SJCRH30 (cell line): ENCODE measurements at places on chromosomes 13 and 19.

DNA sequence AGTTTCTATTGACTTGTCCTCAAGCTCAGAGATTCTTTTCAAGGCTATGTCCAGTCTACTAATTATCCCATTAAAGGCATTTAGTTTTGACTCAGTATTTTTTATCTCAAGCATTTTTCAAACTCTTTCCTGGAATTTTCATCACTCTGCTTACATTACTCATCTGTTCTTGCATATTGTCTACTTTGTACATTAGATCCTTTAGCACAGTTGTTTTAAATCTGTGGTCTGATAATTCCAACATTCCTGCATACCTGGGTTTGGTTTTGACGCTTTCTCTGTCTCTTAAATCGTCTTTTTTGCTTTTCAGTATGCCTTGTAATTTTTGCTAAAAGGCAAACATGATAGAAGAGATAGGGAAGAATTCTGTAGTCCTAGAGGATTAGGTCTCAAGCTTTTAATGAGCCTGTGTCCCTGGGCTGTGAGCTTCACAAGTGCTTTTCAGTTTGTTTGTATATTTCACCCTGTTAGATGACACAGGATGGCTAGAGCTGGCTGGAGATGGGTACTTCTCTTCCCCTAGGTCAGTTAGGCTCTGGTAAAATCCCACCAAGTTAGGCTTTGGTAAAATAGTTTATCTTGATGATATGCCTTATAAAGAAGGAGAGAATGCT, 46.1 kb upstream of the GPC6 start:
- peak; percentile 8 for DNase-seq

GRCh38 chr13:75635101-75635827, 866 bp upstream of the LMO7 start:
- DNase-seq, result no peak

GRCh38 chr13:44397766-44398223, 24.2 kb downstream of the SERP2 start:
- peak; percentile 34 for DNase-seq

- no peak for DNase-seq
Measured at GRCh38 chr19:51691074-51691583, 2.0 kb upstream of the SPACA6 start.

DNA sequence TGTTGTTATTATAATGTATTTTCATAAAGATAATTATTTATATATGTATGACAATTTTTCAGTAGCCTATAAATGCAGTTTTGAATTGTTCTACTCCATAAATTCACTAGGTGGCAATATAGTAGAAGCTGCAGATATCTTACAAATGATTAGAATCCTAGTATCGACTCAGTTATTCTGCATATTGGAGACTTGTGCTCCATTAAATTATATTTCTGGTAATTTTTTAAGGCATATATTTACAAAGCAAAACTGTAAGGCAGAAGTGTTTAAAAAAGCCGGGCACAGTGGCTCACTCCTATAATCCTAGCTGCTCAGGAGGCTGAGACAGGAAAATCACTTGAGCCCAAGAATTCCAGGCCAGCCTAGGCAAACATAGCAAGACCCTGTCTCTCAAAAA, 58.7 kb downstream of the DPY19L3 start:
- DNase-seq, result peak; percentile 48

DNA sequence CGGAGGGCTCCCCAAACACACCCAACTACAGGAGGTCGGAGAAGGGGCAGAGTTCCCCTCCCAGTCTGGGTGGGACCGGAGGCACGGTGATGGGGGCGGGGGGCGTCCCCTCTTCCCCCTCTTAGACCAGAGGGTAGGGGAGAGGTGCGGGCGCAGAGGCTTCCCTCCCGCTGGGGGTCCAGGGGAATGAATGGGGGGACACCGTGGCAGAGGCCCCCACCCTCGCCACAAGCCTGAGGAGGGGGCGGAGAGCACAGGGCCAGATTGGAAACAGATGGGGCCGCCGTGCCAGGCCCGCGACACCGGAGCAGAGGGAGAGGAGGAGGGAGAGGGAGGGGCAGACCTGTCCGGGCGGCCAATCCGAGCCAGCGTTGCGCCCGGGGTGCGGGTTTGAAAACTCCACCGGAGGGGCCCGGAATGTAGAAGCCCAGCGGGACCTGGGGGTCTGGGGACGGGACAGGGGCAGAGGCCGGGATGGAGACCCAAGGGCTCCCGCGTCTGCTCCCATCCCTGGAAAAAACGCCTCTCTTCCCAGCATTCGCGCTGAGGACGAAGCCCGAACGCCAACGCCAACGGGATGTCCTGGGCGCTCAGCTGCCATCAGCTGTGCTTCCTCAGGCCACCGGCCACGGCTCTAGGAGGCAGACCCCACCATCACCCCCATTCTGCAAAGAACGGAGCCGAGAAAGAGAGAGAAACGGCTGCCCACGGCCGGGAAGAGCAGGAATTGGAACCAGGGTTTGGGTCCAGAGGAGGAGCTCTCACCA, 46.8 kb downstream of the PTPRS start:
- peak; percentile 44 for DNase-seq

DNA sequence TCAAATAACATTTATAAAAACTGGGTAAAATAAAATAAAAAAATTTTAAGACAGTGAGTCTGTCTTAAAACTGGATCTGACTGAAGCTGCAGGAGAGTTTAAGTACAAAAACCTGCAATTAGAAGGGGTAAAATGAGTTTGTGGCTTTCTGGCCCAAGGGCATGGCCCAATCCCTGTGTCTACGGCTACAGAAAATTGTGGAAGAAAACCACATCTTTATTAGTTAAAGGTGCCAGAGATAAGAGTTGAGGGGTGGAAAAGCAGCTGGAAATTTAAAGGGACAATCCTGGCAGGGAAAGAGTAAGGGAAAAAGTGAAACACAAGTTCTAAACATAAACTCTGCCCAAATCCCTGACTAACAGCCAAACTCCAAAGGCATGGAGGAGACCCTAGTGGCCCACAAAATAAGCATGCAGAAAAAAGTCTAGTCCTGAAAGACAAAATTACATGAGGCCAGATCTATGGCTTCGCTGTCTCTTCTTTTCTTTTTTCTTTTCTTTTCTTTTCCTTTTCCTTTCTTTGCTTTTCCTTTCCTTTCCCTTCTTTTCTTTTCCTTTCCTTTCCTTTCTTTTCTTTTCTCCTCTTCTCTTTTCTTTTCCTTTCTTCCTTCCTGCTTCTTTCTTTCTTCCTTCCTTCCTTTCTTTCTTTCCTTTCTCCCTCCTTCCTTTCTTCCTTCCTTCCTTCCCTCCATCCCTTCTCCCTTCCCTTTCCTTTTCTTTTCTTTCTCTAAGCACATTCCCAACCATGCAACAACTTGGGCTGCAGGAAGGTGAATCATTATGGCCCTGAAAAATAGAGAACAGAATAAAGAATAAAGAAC, 23.5 kb upstream of the DLEU7 start:
- no peak for DNase-seq

DNA sequence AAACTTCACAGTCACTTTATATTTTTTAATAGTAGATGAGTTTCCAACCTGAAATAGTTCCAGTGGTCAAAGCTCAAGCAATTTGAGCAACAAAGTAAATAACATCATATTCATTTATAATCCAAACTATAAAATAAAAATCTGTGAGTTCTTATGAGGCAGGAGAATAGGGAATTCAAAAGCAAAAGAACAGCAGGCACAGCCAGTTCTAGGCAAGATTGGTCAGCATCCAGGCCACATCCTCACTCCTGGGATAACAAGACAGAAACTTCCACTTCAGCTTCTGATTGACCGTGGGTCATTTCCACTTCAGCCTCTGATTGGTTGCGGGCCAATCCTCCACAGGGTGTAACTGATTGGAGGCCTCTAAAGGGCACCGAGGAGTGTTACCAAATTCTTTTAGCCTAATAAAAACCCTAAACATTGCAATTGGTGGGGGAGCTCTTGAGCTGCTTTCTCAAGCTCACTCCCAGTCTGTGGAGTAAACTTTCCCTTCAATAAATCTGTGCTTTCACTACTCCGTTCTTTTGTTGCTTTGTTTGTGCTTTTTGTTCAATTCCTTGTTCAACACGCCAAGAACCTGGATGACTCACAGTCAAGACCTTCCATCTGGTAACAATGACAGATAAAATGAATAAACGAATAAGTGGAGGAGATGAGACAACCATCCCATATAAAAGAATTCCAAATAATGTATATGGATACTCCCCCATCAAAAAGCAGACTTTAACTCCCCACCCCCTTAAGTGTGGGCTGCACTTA, 42.6 kb upstream of the AMER2 start:
- peak; percentile 10 for DNase-seq
